ENCODE measurements at places on chromosomes 12 and 14. TPM values are rescaled to one million over a fixed set of nuclear protein-coding genes. Genes with fewer than 3 reads are reported as not detected.

Gene CLEC2A
- not detected for polyA plus RNA-seq

GRCh38 chr12:122467983-122468382 lies 32.7 kb downstream of the ZCCHC8 start:
- no peaks in the 10 kb centered on the region for H3K27me3 ChIP-seq
- no peaks in the 10 kb centered on the region for H3K4me1 ChIP-seq
- no peak overlapping the region for H3K4me3 ChIP-seq
- DNase-seq: no peak
- H3K27ac ChIP-seq: no peak overlapping the region
- no peaks in the 10 kb centered on the region for H3K36me3 ChIP-seq

Gene NAV3
- 0.34 TPM for polyA plus RNA-seq

- peak overlapping the region; percentile 97 for H3K27ac ChIP-seq
- no peak for DNase-seq
- H3K4me1 ChIP-seq: peaks cover 17% of the 10 kb centered on the region
- peaks cover 29% of the 10 kb centered on the region for H3K36me3 ChIP-seq
- no peaks in the 10 kb centered on the region for H3K27me3 ChIP-seq
- H3K4me3 ChIP-seq: peak overlapping the region; percentile 76
Measured at GRCh38 chr14:20455355-20456300, 602 bp downstream of the APEX1 start.

Gene SRRM4
- polyA plus RNA-seq: 0.17 TPM

GRCh38 chr14:91127401-91127801 lies 13.5 kb downstream of the DGLUCY start:
- H3K4me1 ChIP-seq: peaks cover 11% of the 10 kb centered on the region
- H3K36me3 ChIP-seq: peaks cover 6% of the 10 kb centered on the region
- peak overlapping the region; percentile 76 for H3K27ac ChIP-seq
- no peak overlapping the region for H3K4me3 ChIP-seq

DNA sequence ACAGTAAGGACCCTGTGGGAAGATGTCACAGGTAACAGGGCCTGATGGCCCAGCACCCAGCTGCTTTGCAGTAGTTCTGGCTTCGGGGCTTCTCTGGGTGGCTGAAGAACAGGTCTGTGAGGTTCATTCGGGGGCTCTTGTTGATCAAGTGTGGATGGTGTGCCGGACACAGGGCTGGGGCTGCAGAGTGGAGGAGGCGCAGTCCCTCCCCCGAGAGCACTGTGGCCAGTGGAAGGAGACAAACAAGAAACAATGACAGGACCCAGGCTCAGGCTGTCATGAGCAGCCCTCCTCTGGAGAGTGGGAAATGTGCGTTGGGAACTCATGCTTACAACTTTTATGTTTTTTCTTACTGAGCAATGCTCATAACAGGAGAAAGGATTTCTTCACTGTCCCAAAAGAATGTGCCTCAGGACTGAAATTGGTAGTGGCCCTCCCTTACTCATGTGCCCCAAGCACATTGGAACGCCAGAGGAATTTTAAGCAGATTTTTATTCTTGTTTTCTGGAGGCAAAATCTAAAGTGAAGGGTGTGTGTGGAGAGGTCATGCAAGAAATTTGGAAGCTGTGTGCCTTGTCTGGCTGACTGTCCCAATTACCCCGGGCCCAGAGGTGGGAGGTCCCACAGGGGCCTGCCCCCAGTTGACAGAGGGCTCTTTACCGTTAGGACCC lies 233.8 kb downstream of the CACNA1C start:
- no peaks in the 10 kb centered on the region for H3K27me3 ChIP-seq
- peak; percentile 30 for DNase-seq
- H3K4me1 ChIP-seq: peaks cover 5% of the 10 kb centered on the region

- H3K4me1 ChIP-seq: peaks cover 12% of the 10 kb centered on the region
- H3K36me3 ChIP-seq: no peaks in the 10 kb centered on the region
- no peak overlapping the region for H3K4me3 ChIP-seq
- H3K27me3 ChIP-seq: no peaks in the 10 kb centered on the region
- no peak for DNase-seq
- H3K27ac ChIP-seq: peak overlapping the region; percentile 27
Measured at GRCh38 chr12:96233939-96234461, 39.8 kb downstream of the ELK3 start.

DNA sequence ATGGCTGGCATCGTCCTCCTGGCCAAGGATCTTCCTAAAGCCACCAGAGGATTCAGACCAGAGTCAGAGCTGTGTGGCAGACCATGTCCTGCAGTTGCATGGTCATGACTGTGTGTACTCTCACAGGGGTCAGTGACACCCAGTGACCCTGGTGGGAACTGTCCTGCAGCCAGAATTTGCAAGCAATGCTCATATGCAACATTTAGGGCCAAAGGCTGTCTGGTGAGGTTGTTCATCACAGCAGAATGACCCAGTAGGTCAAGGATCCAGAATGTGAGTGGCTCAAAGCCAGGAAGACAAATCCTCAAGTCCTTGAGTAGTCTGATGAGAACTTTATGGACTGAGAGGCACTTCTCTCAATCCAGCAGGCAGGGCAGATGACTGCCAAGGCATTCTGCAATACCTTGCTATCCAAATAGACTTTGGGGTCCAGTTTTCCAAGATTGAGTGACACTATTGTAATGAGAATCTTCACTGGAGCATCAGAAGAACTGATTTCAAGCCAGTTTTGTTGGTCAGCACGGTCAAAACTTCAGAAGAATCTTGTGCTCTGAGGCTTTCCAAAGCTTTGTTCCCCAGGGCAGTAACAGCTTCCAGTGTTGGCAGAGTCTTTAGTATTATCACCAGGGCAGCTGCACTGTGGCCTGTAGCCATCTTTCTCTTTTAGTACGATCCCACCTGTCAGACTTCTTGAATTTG lies 122.0 kb downstream of the PTCSC3 start:
- no peaks in the 10 kb centered on the region for H3K27me3 ChIP-seq
- no peak overlapping the region for H3K27ac ChIP-seq
- no peak for DNase-seq
- no peaks in the 10 kb centered on the region for H3K36me3 ChIP-seq
- no peak overlapping the region for H3K4me3 ChIP-seq

- H3K27me3 ChIP-seq: no peaks in the 10 kb centered on the region
- no peak overlapping the region for H3K27ac ChIP-seq
- DNase-seq: no peak
- H3K4me3 ChIP-seq: no peak overlapping the region
Measured at GRCh38 chr14:89435892-89436656, 19.0 kb upstream of the FOXN3 start.

DNA sequence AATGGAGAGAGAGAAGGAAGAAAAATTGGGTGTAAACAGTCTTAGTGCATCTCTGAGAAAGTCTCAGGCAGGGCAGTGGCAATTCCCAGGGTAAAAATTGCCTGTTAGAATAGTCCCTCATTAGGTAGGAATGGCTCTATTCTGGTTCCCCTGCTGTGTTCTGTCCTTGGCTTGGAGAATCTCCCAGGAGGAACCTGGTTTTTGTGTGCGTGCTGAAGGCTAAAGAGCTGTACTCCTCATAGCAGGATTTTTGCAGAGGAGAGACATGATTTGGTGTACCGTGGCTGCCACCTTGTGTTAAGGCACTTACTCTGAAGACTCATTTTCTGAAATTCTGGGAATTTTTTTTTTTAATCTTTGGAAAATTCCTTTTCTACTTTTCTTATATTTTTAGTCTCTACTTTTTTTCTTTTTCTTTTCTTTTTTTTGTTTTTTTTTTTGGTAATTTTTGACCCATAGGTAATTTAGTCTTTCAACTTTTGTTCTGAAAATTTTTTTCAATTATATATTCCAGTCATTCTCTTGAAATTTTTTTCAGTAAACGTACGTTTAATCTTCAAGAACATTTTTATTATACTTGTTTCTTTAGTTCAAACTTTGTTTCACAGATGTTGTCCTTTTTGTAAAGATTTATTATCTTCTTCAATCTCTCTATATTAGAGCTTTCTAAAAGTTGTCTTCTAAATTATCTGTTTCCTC lies 63.8 kb downstream of the FBXO33 start:
- no peak overlapping the region for H3K4me3 ChIP-seq
- H3K4me1 ChIP-seq: no peaks in the 10 kb centered on the region
- peak; percentile 85 for DNase-seq
- H3K27ac ChIP-seq: no peak overlapping the region

DNA sequence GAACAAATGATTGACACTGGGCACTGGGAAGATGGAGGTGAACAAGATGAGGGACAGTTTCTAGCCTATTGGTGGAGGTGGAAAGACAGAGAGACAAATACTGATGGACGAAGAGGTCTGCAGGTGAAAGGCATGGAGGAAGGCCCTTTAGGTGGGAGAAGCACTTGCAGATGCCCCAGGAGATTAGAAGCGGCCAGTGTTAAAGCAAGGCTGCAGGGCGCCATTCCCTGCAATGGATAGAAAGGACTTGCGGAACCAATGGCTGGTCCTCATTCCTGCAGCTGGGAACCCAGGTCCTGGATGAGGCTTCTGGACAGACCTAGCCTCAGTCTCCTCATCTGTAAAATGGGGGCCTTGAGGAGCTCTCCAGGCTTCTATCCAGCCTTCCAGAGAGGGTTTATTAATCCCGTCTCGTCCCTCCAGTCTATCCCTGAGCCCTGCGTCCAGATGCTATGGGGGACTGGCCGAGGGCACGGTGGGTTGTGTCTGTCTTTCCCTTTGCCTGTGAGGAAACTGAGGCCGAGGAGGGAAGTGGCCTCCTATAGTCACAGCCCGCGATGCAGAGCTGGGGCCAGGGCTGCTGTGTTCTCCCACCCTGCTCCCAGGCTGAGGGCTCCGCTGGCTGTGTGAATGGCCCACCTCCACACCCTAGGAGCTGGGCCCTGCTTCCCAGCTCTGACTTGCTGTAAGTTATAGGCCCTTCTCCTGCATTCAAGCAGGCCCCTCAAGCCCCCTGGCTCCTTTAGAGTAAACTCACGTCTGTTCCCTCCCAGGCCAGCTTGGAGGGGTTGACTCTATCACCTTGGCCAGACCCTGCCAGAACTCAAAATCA lies 33.0 kb downstream of the CYP46A1 start:
- no peaks in the 10 kb centered on the region for H3K36me3 ChIP-seq
- no peaks in the 10 kb centered on the region for H3K27me3 ChIP-seq
- no peaks in the 10 kb centered on the region for H3K4me1 ChIP-seq
- H3K27ac ChIP-seq: no peak overlapping the region
- DNase-seq: no peak
- H3K4me3 ChIP-seq: no peak overlapping the region

GRCh38 chr14:68822132-68822651 lies 29.3 kb upstream of the ZFP36L1 start:
- no peak overlapping the region for H3K27ac ChIP-seq
- DNase-seq: no peak

GRCh38 chr12:3380200-3381043 lies 110.6 kb upstream of the PRMT8 start:
- H3K27me3 ChIP-seq: no peaks in the 10 kb centered on the region
- no peaks in the 10 kb centered on the region for H3K36me3 ChIP-seq
- no peaks in the 10 kb centered on the region for H3K4me1 ChIP-seq
- no peak overlapping the region for H3K4me3 ChIP-seq
- DNase-seq: no peak

DNA sequence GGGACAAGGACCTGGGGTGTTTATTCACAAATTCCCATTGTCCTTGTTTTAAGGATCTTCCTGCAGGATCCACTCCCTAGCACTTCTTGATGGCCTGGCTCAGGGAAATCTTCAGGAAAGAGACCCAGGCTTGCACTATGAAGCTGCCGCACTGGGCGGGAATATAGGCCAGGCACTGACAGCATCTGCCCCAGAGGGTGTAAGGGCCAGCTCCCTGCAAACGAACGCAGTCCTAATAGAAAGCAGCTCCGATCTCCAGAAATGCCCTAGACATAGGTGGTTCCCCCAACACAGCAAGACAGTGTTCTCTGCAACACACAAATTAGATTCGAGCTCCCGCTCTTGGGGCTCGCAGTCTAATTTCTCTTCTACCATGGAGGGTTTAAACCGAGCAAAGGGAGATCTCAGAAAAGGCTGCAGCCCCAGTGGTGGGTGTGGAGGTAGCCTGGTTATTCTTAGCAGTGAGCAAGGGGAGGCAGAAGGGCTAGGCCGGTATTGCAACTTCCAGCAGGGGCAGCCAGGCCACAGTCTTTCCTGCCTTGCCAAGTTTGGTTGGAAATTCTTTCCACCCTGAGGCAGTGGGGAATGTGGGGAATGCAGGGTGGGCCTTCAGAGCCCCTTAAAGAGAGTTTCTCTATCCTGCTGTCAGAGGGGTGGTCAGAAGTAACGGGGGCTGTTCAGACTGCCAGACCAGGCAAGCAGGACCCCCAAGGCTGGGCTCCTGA lies 16.1 kb upstream of the WSCD2 start:
- H3K27me3 ChIP-seq: no peaks in the 10 kb centered on the region
- peaks cover 2% of the 10 kb centered on the region for H3K4me1 ChIP-seq
- DNase-seq: no peak
- no peak overlapping the region for H3K27ac ChIP-seq
- no peak overlapping the region for H3K4me3 ChIP-seq

Gene ANO2
- 0.34 TPM for polyA plus RNA-seq

- H3K4me3 ChIP-seq: no peak overlapping the region
- H3K27me3 ChIP-seq: no peaks in the 10 kb centered on the region
- no peak overlapping the region for H3K27ac ChIP-seq
Measured at GRCh38 chr14:24838945-24839616, 205.1 kb upstream of the GZMB start.

Gene PHETA1
- polyA plus RNA-seq: 6.3 TPM

Gene SELPLG
- polyA plus RNA-seq: 3.7 TPM

DNA sequence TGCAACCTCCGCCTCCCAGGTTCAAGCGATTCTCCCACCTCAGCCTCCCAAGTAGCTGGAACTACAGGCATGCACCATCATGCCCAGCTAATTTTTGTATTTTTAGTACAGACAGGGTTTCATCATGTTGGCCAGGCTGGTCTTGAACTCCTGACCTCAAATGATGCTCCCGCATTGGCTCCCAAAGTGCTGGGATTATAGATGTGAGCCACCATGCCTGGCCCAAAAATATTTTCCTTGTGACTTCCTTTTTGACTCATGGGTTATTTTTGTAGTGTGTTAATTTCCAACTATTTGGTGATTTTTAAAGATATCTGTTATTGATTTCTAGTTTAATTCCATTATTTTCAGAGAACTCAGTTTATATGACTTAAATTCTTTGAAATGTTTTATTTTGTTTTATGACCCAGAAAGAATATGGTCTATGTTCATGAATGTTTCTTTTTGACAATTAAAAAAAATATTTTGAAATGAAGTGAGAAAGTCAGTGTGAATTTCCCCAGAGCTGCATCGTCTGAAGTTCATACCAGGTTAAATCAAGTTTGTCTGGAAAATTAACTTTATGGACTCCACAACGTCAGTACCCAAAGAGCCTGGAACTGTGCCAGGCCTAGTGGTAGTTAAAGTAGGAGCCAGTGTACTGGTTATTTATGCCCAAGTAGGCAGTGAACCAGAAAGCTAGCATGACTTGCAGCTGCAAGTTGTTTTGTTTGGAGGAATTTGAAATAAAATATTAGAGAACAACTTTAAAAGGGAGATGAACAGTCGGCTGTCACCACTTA lies 2.8 kb upstream of the CDKL1 start:
- peaks cover 23% of the 10 kb centered on the region for H3K4me1 ChIP-seq
- H3K36me3 ChIP-seq: no peaks in the 10 kb centered on the region
- H3K27me3 ChIP-seq: no peaks in the 10 kb centered on the region

- no peak for DNase-seq
- no peak overlapping the region for H3K4me3 ChIP-seq
Measured at GRCh38 chr12:19434538-19434937, 4.8 kb upstream of the AEBP2 start.

Data from kidney (tissue), 22 donors.